ENCODE measurements at places on chromosomes 11 and 22.

DNA sequence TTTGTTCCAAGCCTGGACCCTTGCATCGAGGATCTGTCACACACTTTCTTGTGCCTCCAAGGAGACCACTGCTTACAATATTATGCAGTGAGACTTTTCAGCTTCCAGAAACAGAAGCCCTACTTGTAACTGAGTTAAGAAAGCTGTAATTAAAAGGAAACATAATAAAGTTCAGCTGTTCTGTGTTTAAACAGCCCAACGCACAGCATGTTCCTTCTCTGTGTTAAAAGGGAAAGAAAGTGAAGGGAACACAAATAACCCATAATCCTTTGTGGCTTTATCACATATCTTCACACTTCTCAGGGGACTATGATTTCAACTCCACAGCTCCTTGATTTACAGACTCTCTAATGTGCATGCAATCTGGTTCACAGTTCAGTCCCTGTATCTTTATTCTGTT lies 200.3 kb upstream of the MTNR1B start:
- DNase-seq = no peak

DNA sequence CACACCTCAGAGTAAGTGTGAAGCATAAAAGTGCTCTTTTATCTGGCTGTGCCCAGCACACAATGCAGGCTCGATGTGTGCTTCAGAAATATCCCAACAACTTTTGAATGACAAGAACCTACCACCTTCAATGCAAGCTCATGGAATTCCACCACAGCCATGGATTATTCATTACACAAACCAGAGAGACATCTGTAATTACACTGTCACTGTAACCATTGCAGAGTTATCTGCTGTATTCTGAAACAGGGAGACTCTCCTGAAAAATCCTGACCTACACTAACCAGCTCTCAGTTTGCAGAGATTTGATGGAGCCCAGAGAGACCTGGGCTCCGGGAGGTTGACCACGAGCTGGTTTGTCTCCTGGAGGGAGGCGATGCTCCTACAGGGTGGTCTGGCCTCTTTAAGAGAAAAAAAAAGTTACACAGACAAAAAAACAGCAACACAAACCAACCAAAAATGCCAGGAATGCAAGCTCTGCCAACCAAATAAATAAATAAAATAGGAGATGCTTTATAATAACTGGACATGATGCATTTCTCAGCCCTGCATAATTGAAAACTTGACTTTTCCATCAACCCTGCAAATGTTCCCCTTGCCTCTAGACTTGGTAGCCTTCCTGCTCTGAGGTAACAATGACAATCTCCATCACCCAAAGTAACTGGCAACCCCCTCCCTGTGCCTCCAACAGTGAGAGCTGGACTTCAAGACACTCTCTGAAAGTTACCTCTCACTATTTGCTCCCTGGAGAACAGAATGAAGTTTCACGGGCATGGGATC lies 69.7 kb downstream of the ETS1 start:
- no peak for DNase-seq

DNA sequence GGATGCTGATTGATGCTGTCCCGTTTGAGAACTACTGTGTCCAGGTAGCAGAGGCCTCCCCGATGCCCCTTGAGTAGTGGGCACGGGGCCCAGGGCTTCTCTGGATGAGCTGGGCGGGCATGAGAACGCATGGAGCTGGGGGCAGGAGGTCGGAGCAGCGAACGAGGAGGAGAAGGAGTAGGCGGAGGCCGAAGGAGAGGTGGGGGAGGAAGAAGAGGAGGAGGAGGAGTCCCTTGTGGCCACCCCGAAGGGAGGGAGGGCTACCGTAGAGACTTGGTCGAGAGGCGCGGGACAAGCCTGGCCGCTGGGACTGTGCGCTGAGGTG lies 62.9 kb downstream of the CRYBB2 start:
- no peak for DNase-seq

- DNase-seq = no peak
These were observed 69.5 kb downstream of the PRCP start for GRCh38 chr11:82830746-82831145.

DNA sequence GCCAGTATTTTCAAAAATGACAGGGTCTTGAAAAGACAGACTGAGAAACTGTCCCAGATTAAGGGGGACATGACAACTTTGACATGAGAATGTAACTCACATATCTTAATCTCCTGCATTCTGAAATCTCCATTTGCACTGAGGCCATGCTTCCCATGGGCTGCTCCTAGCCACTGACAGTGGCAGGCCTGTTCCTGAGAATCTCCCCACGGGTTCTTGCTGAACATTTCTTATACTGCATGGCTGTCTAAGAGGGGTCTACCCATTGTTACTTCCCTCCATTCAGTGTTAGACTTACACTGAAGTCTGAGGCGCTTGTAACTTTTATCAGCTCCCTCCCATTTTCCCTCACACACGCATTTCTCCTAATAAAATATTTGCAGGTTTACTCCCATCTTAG lies 1.5 kb downstream of the CEP295 start:
- no peak for DNase-seq

- DNase-seq = peak; percentile 95
These were observed 4.5 kb upstream of the KCTD17 start for GRCh38 chr22:37047006-37047405.

GRCh38 chr11:19347911-19348310 lies 107.2 kb upstream of the E2F8 start:
- no peak for DNase-seq

GRCh38 chr11:120562806-120563425 lies 51.4 kb downstream of the GRIK4 start:
- no peak for DNase-seq

DNA sequence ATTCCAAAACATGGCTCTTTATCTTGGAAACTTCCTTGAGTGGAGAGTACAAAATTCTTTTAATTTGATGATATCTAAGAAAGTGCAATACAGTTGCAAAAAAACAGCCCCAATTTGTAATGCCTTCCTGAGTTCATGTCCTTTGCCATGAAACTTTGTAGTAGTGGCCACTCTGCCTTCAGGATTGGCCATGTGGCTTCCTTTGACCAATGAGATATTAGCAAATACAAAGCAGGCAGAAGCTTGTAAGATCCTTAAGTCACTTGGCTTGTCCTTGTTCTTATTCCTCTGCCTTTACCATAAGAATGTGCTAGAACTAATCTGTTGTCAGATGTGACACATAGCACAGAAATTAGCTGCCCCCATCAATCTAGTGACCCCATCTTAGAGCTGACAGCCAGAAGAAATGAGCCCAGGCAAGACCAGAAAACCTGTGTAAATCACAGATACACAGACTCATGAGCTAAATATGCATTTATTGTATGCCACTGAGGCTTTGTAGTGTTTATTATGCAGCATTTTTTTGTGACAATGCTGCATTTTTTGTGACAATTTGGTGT lies 29.8 kb upstream of the BLID start:
- DNase-seq = no peak

- DNase-seq = no peak
These were observed 21.5 kb upstream of the CABP2 start for GRCh38 chr11:67544616-67545242.

- no peak for DNase-seq
These were observed 20.7 kb upstream of the AQP11 start for GRCh38 chr11:77568916-77569675.

GRCh38 chr22:44586999-44587736 lies 89.1 kb upstream of the RTL6 start:
- DNase-seq = peak; percentile 83

DNA sequence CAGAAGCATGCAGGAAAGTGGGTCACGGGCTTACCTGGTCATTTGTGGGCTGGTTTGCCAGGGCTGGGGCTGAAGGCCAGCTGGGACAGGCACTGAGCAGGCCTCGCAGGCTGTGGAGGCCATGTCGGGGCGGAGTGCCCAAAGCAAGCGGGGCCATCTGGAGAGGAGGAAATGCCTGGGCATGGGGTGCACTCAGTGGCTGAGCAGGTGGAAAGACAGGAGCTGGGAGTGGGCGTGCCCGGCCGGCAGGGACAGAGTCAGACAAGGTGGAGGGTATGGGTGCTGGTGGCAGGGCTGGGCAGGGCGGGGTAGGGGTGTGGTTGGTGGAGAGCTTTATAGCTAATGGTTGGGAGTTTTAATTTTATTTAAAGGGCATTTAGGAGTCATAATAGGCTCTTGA lies 27.4 kb downstream of the DAGLA start:
- peak; percentile 52 for DNase-seq

DNA sequence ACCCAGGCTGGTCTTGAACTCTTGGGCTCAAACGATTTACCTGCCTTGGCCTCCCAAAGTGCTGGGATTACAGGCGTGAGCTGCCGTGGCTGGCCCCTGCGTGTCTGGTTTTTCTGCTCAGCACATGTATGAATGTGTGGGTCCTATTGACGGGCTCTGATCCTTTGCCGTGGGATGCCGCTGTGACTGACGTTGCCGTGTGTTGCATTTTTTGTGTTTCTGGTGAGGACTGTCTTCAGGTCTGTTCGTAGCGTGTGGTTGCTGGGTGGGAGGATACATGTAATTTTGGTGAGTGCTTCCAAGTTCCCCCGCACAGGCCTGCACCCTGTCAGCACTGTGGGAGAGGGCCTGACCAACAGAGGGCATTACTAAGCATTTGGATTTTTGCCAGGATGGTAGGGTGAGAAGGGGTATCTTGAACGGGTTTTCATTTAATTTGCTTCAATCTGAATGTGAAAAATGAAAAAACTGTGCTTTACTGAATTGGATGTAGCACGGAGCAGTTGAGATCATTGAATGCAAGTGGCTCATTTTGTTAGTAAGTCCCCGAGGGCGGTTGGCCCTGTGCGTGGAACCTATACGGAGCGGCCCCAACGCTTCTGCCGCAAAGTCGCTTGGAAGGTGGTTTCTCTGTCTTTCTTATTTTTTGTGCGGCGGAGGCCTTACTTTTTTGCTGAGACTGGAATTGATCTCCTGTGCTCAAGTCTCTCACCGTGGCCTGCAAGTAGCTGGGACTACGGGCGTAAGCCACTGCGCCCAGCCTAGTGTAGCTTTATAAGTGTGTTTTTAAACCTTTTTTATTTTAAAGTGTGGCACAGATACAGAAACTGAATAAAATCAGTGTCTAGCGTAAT lies 8.2 kb downstream of the ZBED4 start:
- no peak for DNase-seq

DNA sequence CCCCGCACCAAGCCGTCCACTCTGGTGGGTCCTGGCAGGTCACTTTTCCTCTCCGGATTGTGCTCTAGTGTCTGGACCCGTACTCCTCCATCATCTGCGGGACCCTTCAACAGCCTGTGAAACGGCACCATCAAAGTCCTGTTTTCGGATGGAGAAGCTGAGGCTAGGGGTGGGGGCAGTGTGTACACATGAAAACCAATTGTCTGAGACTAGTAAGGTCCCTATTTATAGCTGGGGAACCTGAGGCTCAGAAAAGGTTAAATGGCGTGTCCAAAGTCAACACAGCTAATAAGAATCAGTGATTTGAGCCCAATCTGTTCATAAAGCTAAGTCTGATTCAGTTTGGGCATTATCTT lies 668 bp upstream of the LRRC32 start:
- DNase-seq = no peak

- DNase-seq = no peak
These were observed 6.0 kb downstream of the C11orf68 start for GRCh38 chr11:65912845-65913244.

DNA sequence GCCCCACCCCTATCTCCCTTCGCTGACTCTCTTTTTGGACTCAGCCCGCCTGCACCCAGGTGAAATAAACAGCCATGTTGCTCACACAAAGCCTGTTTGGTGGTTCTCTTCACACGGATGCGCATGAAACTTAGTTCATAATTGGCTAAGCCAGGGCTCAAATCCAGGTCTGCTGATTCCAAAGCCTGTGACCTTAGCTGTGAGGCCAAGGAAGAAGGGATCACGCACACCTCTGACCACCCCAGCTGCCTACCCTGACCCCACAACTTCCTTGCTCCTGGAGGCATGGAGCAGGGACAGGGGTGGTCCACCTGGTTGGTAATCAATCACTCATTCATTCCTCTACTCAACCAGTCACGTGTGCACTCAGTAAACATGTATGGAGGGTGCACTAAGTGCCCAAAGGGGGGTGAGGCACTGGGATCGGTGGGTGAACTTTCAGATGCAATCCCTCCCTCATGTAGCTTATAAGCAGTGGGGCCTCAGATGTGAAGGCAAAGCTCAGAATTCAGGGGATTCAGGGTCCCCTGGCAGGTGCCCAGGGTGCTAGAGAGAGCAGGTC lies 10.3 kb downstream of the FXYD2 start:
- DNase-seq = no peak

DNA sequence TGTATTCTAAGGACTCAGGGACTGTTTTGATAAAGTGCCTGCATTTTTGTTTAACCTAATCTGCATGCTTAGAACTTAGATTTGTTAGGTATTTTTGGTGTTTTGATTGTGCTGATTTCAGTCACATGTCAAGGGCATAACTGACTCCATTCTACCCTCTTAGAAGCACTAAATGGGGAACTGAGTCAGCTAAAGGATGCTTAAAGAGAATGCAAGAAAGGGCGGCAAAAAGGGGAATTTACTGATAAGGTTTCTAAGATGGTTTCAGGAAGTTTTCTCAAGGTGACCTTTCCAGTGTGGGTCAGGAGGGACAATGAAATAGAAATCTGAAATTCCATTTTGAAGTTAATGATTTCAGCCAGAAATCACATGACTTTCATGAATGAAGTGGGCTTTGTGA lies 43.0 kb downstream of the MMP20 start:
- DNase-seq = no peak

DNA sequence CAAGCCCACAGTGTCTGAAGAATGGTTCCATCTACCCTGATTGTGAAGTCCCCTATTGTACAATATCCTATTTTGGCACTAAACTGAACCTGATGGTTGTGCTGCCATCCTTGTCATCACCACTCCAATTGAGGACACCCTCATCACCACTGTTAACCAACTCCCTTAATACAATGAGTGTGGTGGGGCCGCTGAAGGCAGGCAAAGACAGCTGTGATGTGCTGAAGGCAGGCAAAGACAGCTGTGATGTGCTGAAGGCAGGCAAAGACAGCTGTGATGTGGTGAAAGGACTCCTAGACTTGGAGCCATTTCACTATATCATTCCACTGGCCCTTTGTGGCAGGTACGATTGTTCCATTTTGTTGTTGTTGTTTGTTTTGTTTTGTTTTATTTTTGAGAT lies 481.6 kb downstream of the SOX6 start:
- no peak for DNase-seq

- no peak for DNase-seq
These were observed 22.6 kb upstream of the SORL1 start for GRCh38 chr11:121429556-121429955.

DNA sequence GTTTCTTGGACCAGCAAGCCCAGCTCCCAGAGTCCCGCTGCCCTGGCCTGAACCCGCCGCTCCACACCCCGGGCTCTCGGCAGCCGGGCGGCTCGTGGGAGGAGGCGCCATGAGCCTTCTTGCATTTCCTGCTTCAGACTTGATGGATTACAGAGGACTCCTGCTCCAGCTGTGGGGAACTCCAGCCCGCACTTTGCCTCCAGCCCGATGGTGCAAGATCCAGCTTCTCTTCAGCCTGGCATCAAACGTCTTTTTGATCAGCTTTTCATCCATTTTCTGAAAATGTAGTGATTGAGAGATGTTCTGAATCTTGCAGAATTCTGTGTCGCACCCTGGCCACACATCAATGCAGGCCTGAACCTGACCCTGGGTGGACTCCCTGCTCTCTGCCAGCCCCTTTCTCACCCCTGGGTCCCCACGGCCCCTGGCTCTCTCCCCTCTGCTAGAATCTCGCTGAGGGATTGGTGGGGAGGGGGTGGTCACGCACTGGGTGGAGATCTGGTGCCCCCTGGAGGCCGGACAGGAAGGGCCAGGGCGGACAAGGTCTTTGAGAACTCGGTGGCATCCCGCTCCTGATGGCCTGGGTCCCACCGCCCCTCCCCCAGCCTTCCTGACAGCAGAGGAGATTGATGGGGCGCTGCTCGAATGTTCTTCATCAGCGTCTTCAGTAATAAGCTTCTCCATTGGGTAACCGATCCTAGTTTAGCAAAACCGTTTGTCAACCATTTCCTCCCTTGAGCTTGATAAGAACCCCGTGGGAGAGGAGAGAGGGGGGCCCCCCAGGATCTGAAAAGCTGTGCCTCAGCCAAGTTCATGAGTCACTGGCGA lies 12.1 kb upstream of the NFAM1 start:
- DNase-seq = peak; percentile 80

Data from NCI-H2171 (cell line).